ENCODE measurements at places on chromosomes 7 and 10. TPM values are rescaled to one million over a fixed set of nuclear protein-coding genes. Genes with fewer than 3 reads are reported as not detected.
A peak's percentile ranks its signal among the peaks of the same experiment; 100 is the strongest.

DNA sequence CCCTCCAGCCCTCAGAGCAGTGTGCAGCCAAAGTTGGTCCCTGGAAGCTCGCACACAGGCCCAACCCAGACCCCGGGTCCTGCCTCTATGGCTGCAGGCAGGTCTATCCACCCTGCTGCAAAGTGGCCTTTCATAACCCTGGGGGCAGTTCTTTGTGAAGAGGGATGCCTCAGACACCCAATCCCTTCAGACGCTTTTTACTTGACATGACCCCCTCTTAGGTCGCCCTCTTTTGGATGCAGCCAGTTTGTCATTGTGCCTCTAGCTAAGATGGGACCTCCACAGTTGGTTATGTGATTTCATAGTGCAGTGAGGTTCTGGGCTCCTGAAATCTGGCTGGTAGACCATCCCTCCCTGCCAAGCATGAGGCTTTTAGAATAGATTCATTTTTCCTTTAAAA, 27.3 kb downstream of the SMKR1 start:
- DNase-seq: no peak

The GSTO1 gene
- total RNA-seq: 93.7 TPM

DNA sequence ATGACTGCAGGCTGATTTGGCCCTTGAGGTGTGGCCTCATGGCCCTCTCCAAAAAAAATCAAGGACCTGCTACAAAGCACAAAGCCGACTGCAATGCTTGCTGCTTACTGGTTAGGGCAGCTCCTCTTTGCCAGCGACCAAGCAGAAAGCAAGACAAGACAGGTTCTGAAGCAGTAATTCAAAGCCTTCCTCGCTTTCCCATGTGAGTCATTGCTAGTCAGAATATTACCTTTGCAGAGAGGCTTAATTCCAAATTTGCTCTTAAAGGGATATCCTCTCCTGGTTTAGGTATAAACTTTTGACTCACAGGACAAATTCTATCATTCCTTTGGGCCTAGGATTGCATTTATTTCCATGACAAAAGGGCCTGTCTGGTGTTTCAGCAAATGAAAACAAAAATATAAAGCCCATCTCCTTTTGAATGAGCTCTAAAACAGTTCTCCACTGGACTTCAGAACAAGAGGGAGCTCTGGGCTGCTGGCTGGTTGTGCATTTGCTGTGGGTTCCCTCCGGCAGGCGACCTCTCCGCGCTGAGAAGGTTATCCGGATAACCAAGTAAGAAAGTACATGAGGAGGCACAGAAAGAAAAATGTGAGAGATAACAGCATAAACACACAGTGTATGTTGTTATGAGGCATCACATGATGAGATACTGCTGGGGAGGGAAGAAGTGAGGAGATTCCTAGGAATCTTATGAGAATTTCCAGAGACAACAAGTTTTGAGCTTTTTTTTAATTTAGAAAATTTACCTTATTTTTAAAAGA, 90.8 kb downstream of the EGFR start:
- peak; percentile 38 for DNase-seq

DNA sequence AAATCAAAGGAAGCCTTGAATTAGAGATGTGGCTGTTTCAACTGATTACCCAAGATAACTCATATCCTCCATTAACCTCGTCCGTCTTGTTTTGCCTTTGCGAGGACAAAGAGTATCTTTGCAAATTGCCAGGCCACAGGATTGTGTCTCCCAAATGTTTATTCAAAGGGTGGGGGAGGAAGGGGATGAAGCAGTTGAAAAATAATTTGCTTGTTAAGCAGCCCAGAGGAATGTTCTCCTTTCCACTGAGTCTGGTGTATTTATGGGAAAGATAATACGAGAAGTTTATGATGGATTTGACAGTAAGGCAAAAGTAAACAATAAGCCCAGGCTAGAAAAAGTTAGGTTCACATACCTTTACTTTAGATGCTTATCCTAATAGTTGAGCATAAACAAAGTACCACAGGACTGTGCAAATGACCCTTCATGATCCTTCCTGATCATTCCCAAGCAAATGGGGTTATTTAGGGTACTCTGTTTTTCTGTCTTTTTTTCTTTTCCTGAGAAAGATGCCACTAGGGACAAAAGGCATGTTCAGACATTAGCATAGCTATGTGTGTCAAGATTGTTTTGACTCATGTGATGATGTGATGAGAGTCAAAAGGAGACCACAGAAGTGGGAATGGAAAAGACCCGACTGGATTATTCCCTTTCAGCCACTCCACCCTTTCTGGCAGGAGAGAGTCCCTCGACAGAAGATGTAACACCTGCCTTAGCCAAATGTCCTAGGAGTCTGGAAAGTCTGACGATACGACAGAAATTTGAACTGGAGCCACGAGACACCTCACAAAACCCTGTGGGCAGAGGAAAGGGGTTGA, 243.0 kb upstream of the GLI3 start:
- DNase-seq: no peak

The ITGA8 gene
- 14.8 TPM for total RNA-seq

- DNase-seq: no peak
Measured at GRCh38 chr7:4113976-4114375, 568.1 kb upstream of the FOXK1 start.

GRCh38 chr10:69468751-69469089, 17.5 kb downstream of the TSPAN15 start:
- DNase-seq: no peak

DNA sequence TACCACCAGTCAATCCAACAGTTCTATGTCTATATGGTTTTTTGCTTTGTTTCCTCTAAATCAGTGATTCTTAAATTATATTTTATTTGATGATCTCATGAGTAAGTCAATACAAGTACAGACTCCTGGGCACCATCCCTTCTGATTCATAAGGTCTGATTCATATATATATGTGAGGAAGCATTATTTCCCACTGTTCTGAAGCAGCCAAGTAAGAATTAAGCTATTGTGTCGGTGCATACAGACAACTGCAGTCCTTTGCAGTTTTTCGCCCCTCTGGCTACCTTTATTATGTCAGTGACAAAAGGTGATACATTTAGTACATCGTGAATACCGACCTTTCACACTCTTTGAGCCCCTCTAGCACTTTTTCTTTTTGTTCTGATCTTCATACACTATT, 1079.6 kb upstream of the C7orf33 start:
- no peak for DNase-seq

DNA sequence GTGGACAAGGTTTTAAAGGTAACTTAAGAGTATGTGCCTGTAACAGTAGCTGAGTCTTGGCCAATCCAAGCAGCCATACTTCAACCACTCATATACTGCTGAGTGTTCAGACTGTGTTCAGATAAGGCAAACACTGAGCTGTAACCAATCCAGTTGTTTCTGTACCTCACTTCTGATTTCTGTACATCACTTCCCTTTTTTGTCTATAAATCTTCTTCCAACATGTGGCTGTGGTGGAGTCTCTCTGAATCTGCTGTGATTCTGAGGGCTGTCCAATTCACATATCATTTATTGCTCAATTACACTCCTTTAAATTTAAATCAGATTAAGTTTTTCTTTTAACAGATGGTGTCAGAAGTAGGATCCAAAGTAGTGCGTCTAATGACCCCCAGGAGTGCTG, 149.5 kb upstream of the PHF14 start:
- DNase-seq: no peak

DNA sequence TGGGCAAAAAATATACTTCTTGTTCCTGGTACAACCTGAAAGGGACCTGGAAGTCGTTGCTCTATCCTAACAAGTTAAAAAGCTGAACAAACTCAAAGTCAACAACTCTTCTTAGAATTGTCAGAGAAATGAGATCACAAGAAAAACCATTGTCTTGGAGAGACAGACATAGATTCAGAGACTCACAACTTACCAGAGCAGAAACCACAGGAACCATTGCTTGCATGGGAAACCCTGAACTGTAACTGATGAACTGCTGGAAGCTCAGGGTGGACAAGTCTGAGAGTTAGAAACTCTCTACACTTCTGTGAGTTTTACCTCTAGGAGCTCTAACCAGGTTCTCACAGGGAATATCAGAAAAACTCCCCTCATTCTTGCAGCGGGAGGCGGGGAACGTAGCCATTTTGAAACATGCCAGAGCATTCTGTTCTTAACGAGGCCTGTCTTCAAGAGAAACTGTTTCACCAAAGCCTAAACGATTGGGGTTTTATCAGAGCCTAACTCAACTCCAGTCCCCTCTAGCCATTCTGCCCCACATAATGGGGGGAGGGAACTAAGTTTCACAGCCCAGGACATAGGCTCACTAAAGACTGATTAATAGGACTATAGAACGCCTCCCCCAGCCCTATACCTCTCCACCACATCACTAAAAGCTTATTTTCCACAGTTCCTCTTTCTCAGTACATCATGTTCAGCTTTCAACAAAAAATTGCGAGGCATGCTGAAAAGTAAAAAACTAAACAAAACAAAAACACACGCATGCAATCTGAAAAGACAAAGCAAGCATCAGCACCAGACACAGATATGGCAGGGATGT, 12.0 kb upstream of the GSDME start:
- no peak for DNase-seq

GRCh38 chr7:2864999-2865670, 21.0 kb upstream of the GNA12 start:
- peak; percentile 62 for DNase-seq

The FGF8 gene
- not detected for total RNA-seq

GRCh38 chr10:7567911-7568620, 98.7 kb downstream of the ITIH5 start:
- DNase-seq: no peak

DNA sequence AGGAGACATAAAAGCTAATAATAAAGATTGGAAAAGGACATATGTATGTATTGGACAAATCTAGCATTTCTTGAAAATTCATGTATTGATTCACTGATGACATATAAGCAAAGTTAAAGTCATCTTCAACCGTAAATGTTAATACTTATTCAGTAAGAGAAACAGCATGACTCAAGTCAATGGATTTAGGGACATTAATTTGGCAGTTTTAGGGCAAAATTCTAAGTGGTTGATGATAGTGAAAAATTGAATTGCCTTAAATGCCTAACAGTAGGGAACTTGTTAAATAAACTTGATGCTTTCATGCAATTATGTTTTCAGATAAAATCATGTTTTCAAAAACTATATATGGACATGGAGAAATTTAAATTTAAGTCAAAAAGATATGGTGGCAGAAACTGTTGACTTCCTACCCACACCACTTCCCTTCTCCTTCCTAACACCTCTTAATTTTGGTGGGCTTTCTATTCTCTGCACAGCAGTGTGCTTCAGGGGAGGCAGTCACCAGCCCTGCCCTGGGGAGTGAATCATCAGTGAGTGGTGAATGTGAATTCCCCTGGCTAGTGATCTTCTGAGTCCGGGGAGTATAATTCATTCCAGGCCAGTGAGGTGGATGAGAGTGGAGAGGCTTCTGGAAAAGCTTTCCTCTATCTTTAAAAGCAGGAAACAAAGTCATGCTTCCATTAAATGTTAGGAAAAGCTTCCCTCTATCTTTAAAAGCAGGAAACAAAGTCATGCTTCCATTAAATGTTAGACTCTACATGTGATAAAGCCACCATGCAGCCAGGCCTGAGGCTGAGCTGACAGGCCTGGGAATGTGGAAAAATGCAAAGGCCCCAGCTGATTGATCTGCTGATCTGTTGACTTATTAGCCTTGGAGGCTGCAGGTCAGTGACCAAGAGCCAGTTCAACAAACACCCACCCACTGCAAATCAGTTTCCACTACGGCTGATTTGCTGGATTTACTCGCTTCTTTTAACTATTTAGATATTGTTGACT, 25.2 kb upstream of the ITGB1 start:
- DNase-seq: no peak

The ICA1 gene
- total RNA-seq: 25.2 TPM

The NFE2L3 gene
- 1.4 TPM for total RNA-seq

- DNase-seq: no peak
Measured at GRCh38 chr7:18289788-18290187, 205.8 kb upstream of the HDAC9 start.

DNA sequence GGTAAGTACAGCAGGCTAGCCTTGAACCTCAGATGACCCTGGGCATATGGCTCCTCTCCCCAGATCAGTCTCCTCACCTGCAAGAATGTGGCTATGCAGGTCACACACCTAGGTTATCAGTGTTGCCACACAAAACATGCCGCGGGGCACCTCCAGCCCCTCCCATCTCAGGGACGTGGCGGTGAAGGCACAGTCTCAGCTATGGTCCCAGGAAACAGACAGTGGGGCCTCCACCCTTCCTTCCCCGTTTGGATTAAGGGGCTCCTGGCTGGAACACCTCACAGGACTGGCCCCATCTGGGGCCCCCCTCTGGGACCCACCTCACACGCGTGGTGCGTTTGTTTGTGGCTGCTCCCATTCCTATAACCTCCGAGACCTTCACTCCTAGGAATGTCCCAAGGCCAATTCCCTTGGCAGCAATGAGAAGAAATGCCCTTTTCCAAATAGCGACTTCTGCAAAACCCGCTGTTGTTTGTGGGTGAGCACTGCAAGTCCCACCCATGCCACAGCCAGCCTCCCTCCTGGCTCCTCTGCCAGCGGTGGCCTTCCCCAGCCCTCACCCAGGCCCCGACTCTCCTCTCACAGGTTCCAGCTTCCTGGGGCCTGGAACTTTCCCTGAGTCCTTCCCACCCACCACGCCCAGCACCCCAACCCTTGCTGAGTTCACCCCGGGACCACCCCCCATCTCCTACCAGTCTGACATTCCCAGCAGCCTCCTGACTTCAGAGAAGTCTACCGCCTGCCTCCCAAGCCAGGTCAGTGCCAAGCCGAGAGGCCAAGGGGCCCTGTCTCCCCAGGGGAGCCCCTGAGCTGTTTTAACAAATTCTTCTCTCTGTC, 17.1 kb downstream of the ZMIZ2 start:
- DNase-seq: no peak

The REEP3 gene
- total RNA-seq: 74.4 TPM

DNA sequence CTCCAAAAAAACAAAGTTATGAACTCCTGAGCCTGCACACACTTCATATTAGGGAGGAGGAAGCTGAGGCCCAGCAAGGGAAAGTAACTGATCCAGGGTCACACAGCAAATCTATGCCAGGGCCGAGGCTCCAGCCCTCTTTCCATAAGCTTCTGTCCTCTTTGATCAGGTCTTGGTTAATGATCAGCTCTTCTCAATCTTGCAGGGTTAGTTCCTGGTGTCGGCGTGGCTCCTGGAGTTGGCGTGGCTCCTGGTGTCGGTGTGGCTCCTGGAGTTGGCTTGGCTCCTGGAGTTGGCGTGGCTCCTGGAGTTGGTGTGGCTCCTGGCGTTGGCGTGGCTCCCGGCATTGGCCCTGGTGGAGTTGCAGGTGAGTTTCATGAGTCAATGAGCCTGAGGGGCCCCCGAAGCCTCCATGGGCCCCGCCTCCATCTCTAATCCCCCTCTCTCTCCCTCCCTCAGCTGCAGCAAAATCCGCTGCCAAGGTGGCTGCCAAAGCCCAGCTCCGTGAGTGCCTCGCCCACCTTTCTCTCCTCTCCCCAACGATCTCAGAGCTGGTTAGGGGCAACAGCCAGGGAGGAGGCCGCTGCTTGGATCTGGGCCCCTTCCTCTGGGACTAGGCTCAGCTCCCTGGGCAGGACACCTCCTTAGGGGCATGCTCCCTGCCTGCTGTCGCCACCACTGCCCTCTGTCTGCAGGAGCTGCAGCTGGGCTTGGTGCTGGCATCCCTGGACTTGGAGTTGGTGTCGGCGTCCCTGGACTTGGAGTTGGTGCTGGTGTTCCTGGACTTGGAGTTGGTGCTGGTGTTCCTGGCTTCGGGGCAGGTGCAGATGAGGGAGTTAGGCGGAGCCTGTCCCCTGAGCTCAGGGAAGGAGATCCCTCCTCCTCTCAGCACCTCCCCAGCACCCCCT, 23.7 kb upstream of the LIMK1 start:
- DNase-seq: peak; percentile 96

GRCh38 chr7:157397731-157398691, 61.2 kb downstream of the DNAJB6 start:
- peak; percentile 70 for DNase-seq

- no peak for DNase-seq
Measured at GRCh38 chr7:80450621-80451308, 61.1 kb downstream of the GNAT3 start.

The SYNPO2L gene
- not detected for total RNA-seq

The CRPPA gene
- 1.5 TPM for total RNA-seq

GRCh38 chr7:21579341-21580072, 36.7 kb downstream of the DNAH11 start:
- DNase-seq: no peak
